ENCODE measurements at places on chromosomes 3 and 15.

- DNase-seq = no peak
Observed at GRCh38 chr3:36596419-36596818, 167.9 kb downstream of the DCLK3 start.

DNA sequence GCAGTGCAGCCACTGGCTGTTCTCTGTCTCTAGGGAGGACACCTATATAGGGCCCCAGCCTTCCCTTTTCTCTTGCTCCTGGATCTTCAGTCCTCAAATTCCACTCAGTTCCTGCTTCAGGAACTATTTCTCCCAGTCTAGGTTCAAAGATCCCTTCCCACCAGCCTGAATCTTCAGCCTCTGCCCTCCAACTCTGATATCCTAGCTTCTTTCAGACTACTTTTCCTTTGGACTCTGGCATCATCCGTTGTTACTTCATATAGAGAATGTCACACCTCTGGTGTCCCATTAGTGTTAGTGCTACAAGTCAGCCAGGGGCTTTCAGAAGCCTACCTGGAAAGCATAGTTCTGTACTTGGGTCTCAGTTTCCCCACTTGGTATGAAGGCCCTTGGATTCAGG lies 10.0 kb upstream of the HPS3 start:
- no peak for DNase-seq

- no peak for DNase-seq
Observed at GRCh38 chr3:171959532-171960089, 79.8 kb upstream of the FNDC3B start.

GRCh38 chr15:28013480-28013879 lies 85.6 kb downstream of the OCA2 start:
- no peak for DNase-seq

DNA sequence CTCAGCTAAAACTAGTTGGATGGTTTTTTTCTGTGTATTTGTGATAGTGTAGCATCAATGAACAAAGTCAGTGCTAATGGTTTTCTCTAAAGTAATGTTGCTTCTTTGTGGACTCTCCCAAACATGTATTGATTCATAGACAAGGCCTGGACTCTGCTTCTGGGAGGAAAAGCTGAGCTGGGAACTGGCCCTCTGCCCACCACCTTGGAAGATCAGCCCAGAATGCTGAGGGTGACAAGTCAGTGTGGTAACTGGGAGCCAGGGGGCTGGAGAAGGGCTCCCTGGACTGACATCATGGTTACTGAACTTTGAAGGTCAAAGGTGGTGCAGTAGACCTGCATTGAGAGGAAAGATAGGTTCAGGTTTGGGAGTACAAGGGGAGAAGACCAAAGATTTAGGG lies 3.0 kb downstream of the ARHGAP31 start:
- DNase-seq = no peak

DNA sequence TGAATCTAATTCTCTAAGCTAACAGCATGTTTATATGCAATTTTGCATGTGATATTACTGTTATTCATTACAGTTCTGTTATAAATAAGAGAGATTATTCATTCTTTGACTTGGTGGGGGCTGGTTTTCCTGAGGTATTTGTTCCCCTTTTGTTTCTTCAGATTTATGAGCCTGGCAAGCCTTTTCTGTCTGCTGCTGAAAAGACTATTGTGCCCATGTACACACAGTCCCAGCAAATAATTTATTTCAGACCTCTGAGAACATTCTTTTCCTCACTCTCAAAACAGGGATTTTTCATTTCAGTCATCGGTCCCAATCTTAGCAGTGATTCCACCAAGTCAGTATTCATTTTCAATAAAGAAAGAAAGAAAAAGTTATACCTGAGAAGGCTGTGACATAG lies 716.8 kb downstream of the NSUN3 start:
- DNase-seq = no peak

DNA sequence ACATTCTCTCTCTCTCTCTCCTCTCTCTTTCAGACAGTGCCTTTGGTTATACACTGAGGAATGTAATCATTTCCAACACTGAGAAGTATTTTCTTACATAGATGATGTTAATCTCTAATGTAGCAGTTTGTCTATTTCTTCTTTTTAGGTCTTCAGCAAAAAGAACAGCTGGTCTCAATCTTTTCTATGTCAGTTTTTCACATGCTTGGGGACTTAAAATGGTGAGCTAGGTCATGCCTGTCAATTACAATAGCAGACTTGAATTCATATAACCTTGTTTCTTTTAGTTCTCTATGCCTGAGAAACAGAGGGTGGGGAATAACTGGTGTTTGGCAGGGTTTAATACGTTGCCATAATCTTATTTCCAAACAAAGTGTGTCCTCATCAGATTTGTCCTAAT lies 786.2 kb downstream of the SQOR start:
- no peak for DNase-seq

DNA sequence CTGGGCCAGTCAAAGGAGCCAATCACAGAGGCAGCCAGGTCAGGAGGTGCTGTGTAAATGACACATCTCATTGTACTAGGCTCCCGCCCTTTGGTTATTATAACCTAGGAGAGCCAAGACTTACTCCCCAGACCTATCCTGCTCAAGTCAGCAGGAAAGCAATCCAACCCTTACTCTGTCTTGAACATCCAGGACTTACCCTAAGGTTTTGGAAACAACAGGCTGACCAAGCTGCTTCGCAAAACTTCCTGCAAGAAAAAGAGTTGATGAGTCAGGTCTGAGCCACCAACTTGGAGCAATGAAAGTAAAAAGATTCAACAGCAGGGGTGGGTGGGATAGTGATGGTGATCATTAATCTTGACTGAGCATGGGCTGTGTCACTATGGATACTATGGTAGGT lies 144.4 kb downstream of the MYLK start:
- no peak for DNase-seq

DNA sequence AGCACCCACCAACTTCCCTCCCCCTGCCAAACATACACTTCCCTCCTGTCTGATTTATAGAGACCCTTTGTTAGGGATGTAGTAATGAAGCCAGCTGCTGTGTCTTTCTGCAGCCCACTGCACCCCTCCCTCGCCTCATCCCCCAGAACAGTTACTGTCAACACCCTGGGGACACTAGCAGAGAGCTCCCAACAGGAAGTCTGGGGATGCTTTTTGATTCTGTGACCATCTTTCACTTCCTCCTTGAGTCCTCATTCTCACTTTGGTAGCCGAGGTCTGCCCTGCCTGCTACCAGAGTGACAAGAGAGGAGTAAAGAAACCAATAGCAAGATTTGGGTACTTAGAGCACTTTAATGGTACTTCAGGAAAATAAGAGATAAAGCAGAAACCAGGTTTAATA lies 201.6 kb downstream of the SATB1 start:
- no peak for DNase-seq

Measured in stimulated activated effector memory CD8-positive, alpha-beta T cell treated with anti-CD3 and anti-CD28 coated beads, Interleukin-12 subunit alpha, Interleukin-12 subunit beta, amount 100 ng/mL, for 72 hours (primary cell).